ENCODE measurements at places on chromosomes 11 and 22.
A peak's percentile ranks its signal among the peaks of the same experiment; 100 is the strongest.

GRCh38 chr22:20298803-20299745 lies 20.8 kb downstream of the DGCR6L start:
- DNase-seq: peak; percentile 88

- no peak for DNase-seq
These were observed 45.3 kb downstream of the C22orf31 start for GRCh38 chr22:29016067-29016938.

DNA sequence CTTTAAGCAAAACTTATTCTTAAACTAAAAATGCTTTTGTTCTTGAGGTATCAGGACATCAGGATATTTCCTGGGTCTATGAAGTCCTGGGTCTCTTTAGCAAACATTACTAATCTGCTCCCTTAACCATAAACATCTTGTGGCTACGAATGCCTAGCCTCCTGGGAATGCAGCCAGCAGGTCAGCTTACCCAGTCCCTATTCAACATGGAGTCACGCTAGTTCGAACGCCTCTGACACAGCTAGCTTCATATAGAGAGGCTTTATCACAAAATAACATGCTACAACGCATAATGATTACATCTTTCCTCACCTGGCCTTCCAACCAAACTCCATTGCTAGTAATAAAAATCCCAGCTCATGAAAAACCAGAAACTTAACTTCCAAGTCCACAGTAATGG lies 17.5 kb upstream of the FIBIN start:
- DNase-seq: no peak

DNA sequence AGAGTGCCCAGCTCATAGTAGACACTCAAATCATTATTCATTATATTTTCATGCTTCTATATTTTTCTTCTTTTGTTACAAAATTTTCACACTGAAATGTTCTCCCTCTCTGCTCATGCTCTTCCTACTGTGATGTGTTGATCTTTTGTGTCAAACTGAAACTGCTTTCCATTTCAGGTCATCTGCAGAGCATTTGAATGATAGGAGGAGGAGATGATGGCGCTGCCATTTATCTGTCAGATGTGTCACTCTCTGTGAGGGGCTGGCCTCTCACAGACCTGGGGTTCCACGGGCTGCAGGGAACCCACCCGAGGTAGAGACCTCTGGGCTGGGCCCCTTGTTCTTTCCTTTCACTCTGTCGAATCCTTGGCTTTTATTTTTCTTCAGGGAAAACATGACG lies 41.1 kb downstream of the OR10A6 start:
- DNase-seq: no peak

GRCh38 chr11:113113801-113114704 lies 152.8 kb downstream of the NCAM1 start:
- DNase-seq: no peak

DNA sequence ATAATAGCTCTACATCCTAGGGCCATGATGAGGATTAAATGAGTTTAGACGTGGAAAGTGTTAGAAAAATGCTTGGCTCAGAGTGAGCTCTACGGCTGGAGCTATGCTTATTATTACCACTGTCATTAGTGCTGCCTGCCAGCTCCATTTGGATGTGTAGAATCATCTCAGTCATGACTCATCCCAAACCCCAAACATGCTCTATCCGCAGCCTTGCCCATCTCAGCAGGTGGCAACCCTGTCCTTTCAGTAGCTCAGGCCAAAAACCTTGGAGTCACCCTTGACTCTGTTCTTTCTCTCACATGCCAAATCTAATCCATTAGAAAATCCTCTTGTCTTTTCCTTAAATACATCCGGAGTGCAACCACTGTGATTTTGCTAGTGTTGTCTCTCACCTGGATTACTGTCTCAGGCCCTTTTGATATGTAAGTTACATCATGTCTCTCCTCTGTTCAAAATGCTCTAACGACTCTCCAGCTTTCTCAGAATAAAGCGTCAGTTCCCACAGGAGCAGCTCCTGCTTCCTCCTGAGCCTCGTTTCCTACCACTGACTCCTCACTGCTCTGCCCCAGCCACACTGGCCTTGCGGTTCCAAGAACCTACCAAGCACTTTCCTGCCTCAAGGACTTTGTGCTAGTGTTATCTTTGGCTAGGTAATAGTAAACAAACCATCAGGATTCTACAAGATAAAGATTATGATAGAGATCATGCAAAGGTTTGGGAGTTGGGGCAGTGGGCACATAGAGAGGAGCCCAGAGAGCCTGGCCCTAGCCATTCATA lies 10.5 kb upstream of the CHRM1 start:
- no peak for DNase-seq

DNA sequence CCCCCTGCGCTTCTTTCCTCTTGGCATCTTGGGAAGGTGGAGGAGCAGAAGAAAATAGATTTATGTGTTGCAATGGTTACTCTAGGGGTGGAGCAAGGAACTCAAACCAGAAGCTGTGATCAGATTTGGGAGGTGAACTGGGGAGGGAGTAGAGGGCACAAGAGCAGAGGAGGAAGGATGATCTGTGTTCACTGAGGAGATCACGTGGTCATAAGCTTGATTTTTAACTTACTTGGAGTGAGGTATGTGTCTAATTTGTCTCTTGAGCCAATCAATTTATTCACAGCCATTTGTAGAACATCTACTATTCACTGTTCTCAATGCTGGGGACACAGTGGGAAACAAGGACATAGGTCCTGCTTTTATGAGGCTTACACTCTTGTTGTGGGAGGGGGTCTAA lies 24.8 kb upstream of the CD82 start:
- no peak for DNase-seq

DNA sequence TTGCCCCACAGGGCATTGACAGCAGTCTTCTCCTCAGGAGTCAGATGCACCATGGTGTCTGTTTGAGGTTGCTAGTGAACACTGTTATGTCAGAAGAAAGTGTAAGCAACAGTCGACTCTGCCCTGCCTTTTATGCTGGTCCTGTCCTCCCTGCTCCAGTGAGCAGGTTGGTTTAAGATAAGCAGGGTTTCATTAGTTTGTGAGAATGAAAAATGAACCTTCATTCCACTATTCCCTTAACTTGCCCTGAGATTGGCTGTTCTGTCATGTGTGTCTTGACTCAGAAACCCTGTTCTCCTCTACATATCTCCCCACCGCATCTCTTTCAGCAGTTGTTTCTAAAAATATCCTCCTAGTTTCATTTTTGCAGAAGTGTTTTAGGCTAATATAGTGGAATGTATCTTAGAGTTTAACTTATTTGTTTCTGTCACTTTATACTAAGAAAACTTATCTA lies at the start of gene HBD:
TSS of gene HBD (minus strand) at position 103 of the 454 bp plus-strand sequence. CDS start at position 53, 50 bp downstream.
- DNase-seq: no peak

GRCh38 chr22:23237841-23238240 lies 57.5 kb downstream of the BCR start:
- DNase-seq: peak; percentile 37

All from stimulated activated CD4-positive, alpha-beta T cell treated with anti-CD3 and anti-CD28 coated beads, Interleukin-12 subunit alpha, Interleukin-12 subunit beta, amount 100 ng/mL, for 48 hours (primary cell).